ENCODE measurements at places on chromosomes 7 and 10.
A peak's percentile ranks its signal among the peaks of the same experiment; 100 is the strongest.

DNA sequence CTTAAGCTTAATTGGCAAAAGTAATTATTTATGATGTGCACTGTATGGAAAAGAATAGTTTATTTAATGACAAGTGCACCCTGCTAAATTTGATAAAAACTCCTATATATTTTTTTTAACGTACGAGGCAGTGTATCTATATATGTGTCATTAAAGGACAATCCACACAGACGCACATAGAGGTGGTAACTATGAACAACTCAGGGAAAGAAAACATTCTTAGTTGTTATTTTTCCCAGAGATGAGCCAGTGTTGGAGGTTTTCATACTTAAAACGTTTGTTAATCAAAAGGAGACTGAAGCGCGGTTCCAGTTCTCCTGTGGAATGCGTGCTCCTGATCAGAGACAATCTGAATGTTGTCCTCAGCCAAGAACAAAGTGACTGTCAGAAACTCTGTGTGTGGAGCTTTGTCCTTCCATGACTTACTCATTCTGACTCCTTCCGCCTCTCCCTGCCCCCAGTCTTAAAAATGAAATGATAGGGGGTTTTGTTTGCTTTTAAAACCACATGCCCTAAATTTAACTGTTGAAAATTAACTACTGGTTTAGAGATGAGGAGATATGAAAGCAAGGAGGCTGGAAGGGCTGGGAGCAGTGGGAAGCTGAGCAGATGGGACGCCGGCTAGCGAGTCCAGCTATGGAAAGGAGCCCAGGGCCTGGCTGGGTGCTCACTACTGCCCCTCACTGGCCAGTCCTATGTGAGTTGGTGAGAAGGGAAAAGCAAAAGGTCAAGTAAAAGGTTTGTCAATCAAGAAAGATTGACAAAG lies 99.6 kb downstream of the SVIL start:
- DNase-seq = no peak

GRCh38 chr10:105797234-105797890 lies 1156.3 kb downstream of the SORCS3 start:
- DNase-seq = no peak

GRCh38 chr10:96984541-96985131 lies 152.5 kb downstream of the LCOR start:
- no peak for DNase-seq

DNA sequence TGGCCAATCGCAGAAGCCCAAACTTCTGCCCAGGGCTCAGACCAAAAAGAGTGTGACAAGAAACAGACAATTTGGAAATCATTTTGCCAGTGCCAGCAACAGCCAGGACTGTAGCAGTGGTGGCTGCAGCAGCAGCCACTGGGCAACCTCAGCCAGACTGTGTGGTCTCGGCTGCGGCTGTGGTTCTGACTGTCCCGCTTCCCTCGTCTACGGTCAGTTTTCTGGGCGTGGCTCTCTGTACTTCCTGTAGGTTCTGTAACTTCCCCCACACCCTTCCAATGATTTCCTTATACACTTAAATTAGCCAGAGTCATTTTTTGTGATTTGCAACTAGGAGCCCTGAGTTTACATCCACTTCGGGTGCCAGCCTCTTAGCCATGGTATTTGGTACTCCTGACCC lies 39.9 kb downstream of the CYTH3 start:
- DNase-seq = no peak

DNA sequence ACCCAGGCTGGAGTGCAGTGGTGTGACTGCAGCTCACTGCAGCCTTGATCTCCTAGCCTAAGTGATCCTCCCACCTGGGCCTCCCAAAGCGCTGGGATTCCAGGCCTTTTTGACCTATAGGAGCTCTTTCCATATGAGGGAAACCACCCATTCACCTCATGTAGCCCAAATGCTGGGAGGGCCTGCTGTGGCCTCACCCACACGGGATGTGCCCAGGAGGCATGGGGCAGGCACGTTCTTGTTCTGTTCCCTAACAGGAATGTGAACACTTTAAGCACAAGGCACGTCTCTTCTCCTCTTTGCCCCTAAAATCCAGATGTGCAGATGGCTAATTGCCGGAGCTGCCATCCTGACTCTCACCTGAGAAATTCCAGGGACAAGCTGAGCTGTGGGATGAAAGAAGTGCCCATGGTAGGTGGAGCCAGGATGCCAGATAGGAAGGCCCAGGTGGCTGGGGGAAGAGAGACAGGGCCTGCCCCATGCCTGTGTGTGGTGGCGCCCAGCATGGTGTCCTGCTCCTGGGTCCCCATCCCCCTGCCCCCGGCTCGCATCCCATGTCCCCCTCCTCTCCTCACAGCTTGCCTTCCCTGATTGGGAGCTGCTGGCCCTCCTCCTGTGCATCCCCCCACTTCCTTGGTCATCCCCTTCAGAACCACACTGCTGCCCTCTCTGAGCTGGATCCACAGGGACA lies 17.3 kb downstream of the CAMK2B start:
- peak; percentile 2 for DNase-seq

DNA sequence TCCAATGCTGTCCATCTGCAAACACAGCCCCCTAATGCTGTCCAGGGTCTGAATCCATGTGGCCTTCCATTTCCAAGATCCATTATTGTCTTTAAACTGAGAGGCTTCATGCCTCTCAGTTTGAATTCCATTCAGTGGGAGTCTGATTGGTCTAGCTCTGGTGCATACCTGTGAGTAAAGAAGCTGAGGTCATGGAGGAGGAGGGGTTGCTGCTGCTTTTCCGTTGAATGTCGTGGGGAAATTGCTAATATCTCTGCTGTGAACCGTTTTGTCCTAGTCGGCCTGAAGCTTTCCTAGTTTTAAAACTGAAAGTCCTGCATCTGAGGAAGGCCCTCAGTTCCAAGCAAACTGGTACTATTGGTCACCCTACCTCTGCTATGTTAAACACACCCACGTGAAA lies 17.7 kb downstream of the SH2D4B start:
- DNase-seq = no peak

GRCh38 chr7:29202651-29203069 lies 8.1 kb downstream of the CHN2 start:
- no peak for DNase-seq

DNA sequence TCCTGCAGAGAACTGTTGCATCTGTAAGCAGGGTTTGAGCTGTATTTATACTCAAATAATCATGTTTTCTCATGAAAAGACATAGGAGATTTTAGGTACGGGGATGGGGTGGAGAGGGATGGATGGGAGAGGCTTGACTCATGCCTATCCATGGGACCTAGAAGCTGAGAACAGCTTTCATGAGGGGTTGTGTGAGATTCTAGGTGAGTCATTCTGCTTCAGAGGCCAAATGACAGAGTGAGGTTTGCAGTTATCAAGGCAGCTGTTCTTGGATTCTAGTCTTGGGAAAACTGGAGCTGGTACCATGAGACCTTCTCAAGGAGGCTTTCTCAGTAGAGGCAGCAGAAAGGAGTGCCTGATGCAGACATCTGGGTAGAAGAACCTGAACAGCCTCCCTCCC lies 746.9 kb downstream of the TYW1 start:
- no peak for DNase-seq

GRCh38 chr10:75860009-75860408 lies 428.6 kb downstream of the LRMDA start:
- DNase-seq = no peak

- DNase-seq = peak; percentile 39
Observed at GRCh38 chr10:50275650-50276235, 24.4 kb upstream of the ASAH2 start.

DNA sequence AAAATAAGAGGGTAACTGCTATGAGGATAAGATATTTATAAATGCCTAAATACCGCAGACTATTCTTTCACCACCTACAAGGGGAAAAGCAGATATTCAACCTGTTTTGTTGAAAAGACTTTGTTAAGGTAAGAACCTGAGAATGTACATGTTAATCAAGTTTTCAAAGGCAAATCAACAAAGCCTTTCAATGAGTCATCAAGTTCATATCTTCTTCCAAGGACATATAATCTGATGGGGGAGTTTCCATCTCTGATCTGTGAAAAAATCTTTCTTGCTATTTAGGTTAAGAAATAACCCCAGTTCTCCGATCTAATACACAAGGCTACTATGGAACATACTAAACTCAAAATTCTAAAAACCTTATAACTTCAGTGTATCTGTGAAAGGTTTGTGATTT lies 40.0 kb upstream of the ANLN start:
- no peak for DNase-seq

DNA sequence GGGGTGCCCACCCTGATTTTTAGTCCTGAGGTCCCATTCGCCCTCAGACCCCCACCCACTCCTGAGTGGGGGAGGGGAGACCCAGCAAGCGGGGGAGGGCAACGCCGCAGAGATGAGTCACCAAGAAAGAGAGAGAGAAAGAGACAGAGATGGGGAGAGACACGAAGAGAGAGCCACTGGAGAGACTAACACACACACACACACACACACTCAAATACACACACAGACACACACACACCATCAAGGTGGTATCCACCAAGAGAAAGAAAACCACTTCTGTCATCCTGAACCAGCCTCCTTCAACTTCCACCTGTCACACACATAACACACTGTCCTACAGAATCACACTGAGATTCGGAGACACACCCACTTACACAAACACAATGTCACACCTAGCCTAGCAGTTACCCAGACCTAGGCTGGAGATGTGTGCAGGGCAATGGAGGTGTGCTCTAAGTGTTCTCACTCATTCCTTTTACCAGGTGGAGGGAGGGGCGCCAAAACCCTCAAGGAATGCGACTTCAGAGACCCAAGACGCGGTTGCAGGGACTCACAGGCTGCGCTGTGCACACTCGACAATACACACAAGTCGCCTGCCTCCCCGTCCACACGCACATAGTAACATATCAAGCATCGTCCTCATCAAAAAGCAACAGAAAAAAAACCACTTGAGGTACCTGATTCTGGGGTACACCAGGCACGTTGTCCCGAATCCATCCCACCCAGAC lies 3.9 kb upstream of the VGF start:
- no peak for DNase-seq

- no peak for DNase-seq
Observed at GRCh38 chr7:4178916-4179687, 503.0 kb upstream of the FOXK1 start.

- DNase-seq = no peak
Observed at GRCh38 chr10:25026463-25026862, 10.1 kb downstream of the THNSL1 start.

GRCh38 chr7:158646766-158647474 lies 57.7 kb downstream of the NCAPG2 start:
- no peak for DNase-seq

DNA sequence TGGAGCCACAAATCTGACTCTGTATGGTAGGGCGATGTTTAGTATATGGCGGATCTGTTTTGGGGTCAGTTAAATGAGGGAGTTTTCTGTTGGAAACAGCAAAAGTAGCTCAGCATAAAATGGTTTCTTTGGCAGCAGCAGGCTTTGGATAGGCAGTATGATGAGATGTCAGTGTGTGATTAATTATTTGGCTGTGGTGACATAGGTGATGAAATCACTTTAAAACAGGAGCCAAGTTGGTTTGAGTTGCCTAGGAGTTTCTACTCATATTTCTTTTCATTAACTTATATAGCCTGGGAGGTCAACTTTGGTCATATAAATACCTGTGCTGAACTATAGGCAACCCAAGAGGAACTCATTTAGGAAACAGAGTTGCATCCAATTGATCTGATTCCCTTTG lies 291.2 kb downstream of the LRMDA start:
- DNase-seq = no peak

- no peak for DNase-seq
Observed at GRCh38 chr10:105073999-105074398, 432.9 kb downstream of the SORCS3 start.

DNA sequence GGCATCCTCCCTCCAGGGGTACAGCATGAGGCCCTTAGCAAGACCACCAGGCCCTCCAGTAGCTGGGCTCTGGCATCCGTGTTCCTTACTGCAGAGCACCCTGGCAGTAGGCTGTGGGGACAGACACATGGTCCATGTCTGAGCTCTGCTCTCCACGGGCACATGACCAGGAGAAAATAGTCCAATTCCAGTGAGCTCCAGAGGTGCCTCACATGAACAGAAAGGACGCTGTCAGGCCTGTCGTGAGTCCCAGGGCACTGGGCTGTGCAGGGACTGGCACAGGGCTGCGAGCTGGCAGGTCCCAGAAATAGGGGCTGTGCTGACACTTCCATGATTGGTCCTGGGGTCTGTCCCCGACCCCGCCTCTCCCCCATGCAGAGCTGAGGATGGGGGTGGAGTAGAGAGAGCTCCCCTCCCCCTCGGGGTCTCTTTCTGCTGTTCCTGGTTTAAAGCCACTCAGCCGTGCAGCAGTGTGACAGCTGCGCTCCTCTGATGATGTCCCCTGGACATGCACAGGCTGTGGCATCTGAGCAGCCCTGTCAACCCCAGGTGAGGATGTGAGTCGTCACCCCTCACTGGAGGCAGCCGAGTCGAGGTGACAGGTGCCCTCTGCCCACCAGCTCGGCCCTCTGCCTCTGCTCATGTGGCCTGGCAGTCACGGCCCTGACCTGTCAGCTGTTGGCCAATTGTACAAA lies 25.2 kb upstream of the ZNF488 start:
- no peak for DNase-seq

DNA sequence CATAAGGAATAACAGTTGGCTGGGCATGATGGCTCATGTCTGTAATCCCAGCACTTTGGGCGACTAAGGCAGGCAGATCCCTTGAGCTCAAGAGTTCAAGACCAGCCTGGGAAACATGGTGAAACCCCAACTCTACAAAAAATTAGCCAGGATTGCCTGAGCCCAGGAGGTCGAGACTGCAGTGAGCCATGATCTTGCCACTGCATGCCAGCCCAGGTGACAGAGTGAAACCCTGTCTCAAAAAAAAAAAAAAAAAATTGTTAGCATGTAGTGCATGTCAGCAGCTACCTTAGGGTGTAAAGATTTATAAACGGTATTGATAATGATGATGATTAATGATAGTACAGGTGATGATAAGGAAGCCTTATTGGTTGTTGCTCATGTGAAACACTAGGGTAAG lies 331.2 kb upstream of the FZD1 start:
- DNase-seq = no peak

GRCh38 chr10:49397036-49397999 lies 1.4 kb upstream of the DRGX start:
- no peak for DNase-seq

DNA sequence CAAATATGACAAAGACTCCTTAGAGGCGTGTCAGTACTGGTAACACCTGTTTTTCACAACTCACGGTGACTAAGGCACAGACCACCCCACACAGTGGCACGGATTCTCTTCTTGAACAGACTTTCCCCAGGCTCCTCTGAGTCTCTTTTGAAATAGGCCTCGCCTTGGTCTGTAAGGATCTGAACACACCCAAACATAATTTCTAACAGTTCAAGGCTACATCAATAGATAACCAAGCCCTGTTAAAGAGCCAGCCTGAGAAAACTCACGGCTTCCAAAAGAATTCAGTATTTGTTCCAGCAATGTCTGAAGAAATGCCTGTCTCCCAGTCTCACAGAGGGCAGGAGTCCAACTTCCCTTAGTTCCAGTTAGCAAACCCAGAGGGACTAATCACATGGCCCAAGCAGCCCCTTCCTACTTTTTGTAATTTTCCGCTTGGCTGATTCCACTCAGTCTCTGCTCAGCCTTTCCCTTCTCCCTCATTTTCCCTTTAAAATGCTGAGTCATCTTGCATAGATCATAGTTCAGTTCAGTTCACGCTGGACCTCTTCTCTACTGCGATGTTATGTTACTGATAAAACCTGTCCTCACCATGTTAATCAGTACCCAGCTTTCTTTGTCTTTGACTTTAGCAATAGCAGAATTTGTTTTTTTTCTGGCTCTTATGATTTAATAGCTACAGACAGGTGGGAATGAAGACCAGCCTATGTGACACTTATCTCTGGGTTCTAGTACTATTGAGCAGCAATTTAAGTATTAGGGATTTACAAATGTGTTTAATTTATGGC lies 22.6 kb upstream of the AKR1C3 start:
- no peak for DNase-seq

GRCh38 chr10:30988831-30989435 lies 42.7 kb downstream of the ZNF438 start:
- DNase-seq = no peak
